Stimulated activated naive CD8-positive, alpha-beta T cell treated with anti-CD3 and anti-CD28 coated beads, Interleukin-15, amount 100 ng/mL, for 72 hours (primary cell): ENCODE measurements at places on chromosomes 13 and 19.

- DNase-seq: no peak
These were observed 543 bp downstream of the PSMC4 start for GRCh38 chr19:39971380-39972035.

GRCh38 chr13:90690458-90691080 lies 656.9 kb upstream of the MIR17HG start:
- DNase-seq: no peak

DNA sequence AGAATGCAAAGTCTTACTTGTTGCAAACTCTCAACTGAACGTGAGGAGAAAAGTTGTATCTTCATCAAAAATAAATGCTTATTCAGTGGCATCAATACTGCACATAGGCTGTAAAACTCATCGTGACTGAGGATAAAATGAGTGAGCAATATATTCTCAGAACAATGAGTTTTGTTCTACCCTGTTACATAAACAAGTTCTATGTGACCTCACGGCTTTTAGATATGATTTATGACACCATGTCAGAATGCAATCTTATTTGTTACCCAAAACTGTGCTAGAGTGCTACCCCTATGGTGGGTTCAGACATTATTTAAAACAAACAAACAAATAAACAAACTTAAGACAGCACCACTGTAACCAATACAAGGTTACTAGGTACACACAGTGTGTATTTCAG lies 55.4 kb downstream of the FOXO1 start:
- DNase-seq: no peak

DNA sequence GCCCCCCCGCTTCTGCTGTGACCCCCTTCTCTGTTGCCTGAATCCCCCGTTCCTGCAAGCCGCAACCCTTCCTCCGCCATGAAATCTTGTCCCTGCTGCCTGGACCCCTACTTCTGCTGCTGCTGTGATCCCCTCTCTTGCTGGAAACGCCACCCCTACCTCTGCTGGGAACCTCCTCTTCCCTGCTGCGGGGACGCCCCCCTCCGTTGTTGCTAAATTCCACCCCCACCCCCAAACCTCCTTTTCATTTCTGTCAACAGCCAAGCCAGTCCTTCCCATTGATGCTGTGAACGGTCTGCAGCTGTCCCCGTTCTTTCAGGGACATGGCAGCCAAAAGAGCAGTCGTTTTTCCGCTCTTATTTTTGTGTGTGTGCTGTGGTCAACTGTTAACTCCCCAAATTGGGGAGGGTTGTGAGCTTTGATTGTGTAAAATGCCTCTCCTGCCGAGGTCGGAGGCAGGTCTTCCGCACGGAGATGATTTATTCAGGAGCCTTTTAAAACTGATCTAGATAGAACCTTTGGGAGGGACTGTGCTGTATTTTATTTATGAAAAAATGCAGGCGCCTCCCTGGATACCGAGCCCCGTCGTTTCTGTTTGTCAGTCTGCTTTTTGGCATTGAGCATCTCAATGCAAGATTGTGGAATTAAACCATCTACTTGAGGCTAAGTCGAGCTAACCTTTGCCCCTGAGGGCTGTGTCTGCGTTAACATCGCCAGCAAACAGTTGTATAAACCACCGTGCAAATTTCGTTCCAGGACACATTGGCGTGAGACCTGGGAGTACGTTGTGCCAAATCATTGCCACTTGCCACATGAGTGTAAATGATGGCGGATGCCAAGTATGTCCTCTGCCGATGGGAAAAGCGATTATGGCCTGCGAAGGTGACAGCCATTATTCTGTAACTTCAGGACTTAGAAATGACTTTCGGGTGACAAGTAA lies 27.9 kb upstream of the NDUFS7 start:
- DNase-seq: no peak

DNA sequence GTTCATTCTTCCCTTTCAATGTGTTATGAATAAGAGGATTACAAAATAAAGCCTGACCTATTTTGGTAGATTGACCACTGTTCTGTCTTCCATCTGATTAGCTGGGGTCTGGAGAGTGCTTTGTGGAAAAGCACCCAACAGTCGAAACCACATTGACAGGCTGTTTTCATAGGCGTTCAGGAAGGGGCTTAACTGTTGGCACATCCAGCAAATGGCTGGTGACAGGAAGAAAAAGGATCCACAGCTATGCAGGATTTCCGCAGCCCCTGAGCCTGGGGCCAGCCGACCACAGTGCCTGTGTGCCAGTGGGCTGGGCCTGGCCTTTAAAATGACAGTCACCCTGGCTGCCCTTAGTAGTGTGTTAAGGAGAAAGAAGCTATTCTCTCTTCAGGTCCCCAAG lies 113.3 kb downstream of the SIPA1L3 start:
- DNase-seq: no peak

DNA sequence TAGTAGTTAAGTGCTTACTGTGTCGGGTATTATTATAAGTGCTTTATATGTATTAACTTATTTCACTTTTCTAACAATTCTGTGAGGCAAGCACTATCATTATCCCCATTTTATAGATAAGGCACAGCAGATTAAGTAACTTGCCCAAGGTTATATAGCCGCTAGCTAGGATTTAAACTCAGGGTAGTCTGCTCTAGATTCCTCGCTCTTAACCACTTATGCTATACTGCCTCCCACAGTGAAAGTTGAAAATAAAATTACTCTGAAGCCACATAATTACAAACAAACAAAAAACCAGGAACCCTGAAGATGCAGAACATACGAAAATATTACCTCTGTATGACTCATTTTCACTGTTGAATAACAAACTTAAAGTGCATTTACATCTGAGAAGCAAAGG lies 3.9 kb downstream of the TEX30 start:
- no peak for DNase-seq

- DNase-seq: no peak
These were observed 25.6 kb downstream of the MLLT1 start for GRCh38 chr19:6253954-6254733.

- DNase-seq: no peak
These were observed 11.7 kb upstream of the ZNF14 start for GRCh38 chr19:19744641-19745040.

GRCh38 chr19:8030960-8031359 lies 21.6 kb upstream of the CCL25 start:
- DNase-seq: no peak

GRCh38 chr13:98803921-98804320 lies 51.4 kb upstream of the SLC15A1 start:
- no peak for DNase-seq

DNA sequence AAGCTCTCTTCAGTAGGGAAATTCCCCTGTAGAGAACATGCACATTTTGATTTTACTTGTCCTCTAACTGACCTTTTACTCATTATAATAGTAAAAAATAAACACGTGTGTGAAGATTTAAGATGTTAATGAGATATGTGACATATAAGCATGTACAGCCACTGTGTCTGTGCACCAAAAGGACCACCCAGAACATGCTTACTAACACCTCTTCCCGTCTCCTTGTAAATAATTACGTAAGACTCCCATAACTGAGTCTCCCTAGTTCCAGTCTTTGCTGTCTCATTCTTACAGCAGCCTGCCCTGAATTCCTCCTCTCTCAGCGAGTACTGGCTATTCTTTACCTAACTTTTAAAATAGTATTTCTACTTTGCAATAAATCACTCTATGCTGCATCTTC lies 53.6 kb downstream of the ZNF100 start:
- no peak for DNase-seq

DNA sequence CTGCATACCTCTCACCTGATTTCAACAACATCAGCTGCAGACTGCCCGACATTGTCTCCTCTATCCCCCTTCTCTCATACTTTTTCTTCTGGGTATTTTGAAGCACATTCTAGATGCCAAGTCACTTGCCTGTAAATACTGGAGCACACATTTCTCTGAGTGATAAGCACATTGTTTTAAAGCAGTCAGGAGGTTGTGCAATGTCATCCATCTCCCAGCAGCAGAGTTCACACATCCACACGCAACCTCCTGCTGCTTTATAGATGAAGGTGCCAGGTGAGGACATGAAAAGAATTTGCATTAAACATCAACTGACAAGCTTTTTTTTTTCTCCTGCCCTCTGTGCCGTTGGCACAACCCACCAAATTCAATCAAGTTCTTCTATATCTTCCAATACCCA lies 5.5 kb downstream of the UPK1A start:
- no peak for DNase-seq

GRCh38 chr19:11995174-11995573 lies 30.3 kb downstream of the ZNF763 start:
- no peak for DNase-seq

GRCh38 chr19:15640294-15640903 lies at the start of gene CYP4F3:
Gene CYP4F3 (plus strand): TSS chr19:15640897. CDS start chr19:15641416, 519 bp downstream.
- DNase-seq: no peak

GRCh38 chr13:39893808-39894207 lies 238.3 kb downstream of the COG6 start:
- DNase-seq: no peak

GRCh38 chr13:40220299-40220935 lies 446.0 kb downstream of the FOXO1 start:
- DNase-seq: peak; percentile 74

DNA sequence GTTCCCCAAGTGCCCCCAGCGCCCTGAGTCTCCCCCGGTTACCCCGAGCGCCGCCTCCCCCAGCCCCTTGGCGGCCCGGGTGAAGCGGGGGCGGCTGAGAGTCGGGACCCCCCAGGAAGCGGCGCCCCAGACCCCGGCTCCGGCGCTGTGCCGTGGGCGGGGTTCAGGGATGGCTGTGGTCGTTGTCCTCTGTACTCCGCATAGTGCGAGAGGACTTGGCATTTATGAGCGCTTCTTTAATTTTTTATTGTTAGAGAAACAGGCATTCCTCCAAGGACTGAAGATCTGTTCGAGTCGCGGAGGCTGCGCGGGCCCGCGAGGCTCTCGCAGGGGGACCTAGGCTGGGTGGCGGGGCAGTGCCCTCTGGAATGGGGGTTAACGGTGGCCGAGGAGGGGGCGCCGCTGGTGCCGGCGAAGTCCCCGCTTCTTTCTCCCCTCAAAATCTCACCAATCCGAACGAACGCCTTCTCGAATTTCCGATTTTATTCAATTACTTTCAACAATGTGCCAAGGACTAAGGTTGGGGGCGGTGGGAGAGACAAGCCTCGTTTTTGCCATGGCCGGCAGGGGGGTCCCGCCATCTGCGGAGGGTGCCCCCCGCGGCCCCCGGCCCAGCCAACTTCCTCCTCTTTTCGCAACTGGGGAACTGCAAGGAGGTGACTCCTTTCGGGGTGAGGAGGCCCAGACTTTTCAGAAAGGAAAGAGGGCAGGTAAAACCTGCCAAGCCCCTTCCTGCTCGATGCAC lies 596 bp upstream of the GJB2 start:
- peak; percentile 20 for DNase-seq

DNA sequence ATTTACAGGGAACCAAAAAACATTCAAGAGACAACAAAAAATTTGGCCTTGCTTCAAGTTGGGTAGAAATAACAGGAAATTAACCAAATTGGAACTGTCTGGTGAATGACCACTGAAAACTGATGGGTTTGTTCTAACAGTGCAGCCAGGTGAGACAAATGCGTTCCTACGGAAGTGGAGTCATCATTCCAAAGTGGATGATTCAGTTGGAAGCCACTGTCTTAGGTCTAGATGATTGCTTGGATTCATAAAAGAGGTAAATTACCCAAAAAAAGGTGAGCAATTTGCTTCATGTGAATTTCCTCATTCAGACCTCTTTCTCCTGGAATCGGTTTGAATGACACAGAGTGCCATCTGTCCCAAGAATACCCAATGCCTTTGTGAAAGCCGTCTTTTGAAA lies 87.1 kb upstream of the IPO5 start:
- no peak for DNase-seq

DNA sequence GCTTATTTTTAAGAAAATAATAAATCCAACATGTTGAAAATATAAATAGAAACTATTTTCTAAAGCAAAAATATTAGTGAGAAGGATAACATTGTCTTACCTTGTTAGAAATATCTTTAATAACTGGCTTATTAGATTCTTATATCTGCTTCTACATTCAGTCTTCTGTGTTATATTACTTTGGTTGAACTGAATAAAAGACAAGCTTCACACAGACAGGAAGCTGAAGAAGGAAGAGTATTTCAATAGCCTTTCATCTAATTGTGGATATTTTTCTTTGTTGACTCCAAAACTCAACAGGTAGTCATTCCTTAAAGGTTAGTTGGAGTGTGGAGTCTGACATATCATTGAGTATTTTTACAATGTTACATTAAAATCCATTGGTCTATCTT lies 10.9 kb downstream of the SETDB2 start:
- DNase-seq: no peak

DNA sequence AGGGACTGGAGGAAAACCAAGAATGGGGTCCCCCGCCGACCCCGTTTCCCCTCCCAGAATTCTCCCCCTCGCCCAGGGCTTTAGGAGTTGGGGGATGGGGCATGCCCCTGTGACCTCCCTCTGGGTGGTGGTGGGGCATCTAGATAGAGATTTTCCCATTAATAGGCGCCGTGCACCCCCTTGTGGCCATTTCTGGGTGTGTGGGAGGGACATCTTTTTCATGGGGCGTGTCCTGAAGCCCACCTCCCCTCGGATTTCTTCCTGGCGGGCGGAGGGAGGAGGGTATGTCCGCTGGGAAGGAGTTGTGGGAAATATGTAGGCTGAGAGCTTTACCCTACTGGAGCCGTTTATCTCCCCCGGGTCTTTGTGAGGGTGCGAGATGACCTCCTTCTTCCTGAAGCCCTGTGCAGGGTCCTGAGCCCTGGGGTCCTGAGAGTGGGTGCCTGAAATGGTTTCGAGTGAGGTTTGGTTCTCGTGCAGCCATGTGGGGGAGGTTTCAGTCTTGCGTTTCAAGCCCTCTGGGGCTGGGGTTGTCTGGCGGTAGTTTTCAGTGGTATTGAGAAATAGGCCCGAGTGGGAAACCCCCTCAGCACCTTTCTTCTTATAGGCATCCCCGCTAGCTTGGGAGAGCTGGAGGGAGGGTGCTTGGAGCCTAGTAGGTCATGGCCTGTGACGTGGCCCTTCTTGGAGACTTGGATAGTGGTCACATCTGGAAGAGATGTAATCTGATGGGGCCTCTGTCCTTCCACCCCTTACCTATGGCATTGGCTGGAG lies 1.0 kb downstream of the PRMT1 start:
- DNase-seq: peak; percentile 90

DNA sequence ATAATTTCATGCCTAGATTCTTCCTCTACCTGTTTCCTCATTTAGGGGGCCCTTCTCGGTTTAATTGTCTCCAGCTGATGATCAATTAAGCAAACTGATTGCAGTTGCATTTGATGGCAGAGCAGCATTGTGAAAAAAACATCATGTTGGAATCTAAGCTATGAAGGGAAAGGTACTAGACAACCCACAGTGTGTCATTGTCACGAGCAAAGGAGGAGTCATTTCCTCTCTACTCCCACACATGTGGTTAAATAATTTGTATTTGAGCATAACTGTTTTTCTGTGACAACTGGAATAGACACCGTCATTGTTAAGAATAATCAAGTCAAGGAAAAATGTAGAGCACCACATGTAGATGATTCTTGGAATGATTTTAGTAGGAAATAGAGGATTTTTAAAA lies 240.3 kb downstream of the DCT start:
- peak; percentile 16 for DNase-seq

DNA sequence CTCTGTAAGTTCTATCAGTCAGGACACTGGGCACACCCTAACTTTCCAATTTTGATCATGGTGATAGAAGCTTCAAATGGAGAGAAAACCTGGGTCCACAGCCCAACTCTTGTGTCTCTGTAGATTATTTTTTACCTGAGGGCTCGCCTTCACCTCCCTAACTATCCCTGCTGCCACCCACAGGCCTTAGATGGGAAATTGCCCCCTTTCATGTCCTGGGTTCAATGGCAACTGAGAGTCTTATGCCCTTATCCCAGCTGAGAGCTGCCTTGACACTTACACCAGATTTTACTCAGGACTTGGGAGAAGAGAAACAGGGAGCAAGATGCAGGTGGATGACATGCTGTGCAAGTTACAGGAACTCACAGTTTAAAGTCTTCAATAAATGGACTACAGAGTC lies 81.7 kb downstream of the RAP2A start:
- no peak for DNase-seq

GRCh38 chr13:85935868-85936467 lies 136.7 kb upstream of the SLITRK6 start:
- no peak for DNase-seq
